ENCODE measurements at places on chromosomes 5 and 9.

- DNase-seq, result no peak
These were observed 202.7 kb downstream of the CD180 start for GRCh38 chr5:66993882-66994281.

GRCh38 chr9:980640-981039 is 4.2 kb downstream of the DMRT3 start:
- no peak for DNase-seq

GRCh38 chr9:124684169-124684568 is 86.9 kb downstream of the NR6A1 start:
- no peak for DNase-seq

DNA sequence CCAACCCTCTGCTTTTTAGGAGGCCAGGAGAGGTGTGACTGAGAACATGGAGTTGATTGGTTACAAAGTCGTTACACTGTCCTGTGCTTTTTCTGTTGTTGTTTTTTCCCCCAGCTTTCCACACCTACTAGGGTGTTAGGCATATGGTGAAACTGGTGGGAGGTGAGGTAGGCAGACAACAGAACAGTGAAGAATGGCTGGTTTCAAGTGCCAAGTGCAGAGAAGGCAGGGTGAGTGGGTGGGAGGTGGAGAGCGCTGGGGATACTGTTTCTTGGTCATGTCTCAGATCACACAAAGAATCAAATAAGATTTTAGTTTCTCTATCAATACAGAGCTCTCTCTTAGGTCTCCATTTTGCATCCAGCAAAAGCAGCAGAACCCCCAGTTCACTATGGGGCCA is 2.2 kb upstream of the SPTAN1 start:
- no peak for DNase-seq

DNA sequence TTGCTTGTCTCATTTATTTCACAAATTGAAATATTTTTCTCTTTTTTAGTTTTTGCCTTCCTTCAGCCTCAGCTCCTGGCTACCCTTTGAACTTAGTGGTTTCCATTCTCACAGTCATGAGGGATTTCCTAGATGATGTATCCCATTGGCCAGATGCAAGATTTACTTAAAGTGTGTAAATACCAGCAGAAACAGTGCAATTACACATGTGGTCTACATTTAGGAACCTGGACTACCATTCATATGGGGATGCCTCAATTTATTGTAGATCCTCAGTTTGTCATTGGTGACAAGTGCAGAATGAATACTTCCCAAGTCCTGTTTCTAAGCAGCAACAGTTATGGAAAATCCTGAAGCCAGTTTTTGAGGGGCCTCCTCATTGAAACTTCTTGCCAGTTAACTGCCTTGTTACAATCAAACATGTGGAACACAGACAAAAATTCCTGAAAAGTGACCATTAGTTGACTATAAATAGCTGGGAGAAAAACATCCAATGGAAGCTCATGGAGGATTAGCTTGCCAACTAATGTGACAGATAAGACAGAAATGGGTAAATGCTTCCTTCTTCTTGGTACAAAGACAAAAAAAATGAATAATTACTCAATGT is 113.6 kb upstream of the FER start:
- DNase-seq, result no peak

GRCh38 chr9:80467632-80468031 is 895.9 kb downstream of the TLE4 start:
- no peak for DNase-seq

DNA sequence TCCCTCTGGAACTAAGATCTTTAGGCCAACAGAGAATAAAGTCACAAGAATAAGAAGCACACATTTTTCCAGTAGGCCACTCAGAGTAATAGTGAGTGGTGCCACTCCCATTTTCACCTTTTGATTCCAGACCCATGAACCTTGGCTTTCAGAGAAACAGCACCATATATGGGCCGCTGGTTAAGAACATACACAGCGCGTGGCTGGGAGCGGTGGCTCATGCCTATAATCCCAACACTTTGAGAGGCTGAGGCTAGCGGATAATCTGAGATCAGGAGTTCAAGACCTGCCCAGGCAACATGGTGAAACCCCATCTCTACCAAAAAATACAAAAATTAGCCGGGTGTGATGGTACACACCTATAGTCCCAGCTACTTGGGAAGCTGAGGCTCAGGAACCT is 15.6 kb upstream of the PTGES start:
- DNase-seq, result no peak

DNA sequence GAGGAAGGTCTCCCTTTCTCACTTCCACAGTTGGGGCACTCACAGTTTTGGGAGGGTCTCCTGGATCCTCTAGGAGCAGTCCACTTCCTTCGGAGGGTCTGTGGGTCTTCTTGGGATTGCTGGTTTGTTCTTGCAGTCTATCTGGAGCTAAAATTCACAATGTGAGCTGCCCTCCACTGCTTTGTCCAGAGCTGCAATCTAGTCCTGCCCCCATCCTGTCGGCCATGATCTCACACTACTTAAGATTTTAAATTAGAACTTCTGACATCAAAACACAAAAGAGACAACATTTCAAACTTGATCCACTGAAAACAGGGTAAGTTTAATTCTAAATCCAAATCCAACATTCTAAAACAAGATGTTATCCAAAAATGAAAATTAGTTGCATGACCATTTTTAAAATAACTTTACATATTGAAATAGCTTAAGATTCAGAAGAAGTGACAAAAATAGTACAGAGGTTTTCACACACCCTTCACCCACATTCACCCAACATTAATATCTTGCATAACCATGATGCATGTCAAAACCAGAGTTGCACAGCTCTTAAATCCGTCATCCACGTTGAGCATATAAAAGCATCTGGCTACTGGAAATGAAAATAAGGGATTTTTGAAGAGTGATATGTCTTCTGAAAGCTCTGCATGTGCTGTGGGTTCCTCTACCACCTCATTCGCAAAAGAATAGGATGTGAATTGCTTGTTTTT is 113.7 kb upstream of the EPB41L4A start:
- no peak for DNase-seq

GRCh38 chr9:133787754-133788025 is 49.5 kb upstream of the SARDH start:
- DNase-seq, result no peak

GRCh38 chr5:52692039-52692438 is 95.7 kb upstream of the ITGA1 start:
- no peak for DNase-seq

GRCh38 chr5:122358372-122358979 is 46.4 kb downstream of the SNCAIP start:
- DNase-seq, result no peak

GRCh38 chr5:36584009-36584875 is 22.2 kb upstream of the SLC1A3 start:
- DNase-seq, result no peak

DNA sequence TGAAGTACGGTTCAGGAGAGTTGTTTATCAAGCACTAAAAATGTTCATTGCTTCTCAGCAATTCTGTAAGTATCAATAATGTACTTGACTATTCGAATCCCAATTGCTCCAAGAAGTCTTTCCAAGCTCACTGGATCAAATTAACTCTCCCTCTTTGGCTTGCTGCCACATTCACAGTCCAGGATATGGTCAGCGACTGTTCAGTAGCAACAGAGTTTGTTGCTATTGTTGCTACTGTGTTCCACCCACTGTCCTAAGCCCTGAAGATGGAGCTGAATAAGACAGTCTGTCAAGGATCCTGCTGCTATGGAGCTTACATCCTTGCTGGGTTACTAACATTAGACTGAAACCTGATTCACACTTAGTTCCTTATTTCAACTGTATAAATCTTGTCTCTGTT is 110.8 kb downstream of the FGF10 start:
- no peak for DNase-seq

- DNase-seq, result no peak
These were observed 26.1 kb downstream of the ZNF510 start for GRCh38 chr9:96751815-96752214.

DNA sequence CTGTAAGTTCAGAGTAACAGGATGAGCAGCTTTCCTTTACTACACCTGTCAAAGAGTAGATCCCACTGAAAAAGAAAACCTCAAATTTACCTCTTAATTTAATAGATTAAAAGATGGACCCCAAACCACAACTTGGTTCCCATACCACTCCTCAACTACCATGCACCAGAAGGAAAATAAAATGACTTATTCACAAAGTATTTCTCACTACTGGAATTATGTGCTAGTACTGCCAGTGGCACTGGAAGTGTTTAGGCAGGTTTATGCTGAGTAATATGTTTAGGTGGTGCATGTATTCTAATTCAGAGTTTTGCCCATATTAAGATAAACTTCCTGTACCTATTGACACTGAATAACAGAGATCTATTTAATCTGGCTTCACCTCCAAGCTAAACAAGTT is 6.6 kb downstream of the PLK2 start:
- no peak for DNase-seq

DNA sequence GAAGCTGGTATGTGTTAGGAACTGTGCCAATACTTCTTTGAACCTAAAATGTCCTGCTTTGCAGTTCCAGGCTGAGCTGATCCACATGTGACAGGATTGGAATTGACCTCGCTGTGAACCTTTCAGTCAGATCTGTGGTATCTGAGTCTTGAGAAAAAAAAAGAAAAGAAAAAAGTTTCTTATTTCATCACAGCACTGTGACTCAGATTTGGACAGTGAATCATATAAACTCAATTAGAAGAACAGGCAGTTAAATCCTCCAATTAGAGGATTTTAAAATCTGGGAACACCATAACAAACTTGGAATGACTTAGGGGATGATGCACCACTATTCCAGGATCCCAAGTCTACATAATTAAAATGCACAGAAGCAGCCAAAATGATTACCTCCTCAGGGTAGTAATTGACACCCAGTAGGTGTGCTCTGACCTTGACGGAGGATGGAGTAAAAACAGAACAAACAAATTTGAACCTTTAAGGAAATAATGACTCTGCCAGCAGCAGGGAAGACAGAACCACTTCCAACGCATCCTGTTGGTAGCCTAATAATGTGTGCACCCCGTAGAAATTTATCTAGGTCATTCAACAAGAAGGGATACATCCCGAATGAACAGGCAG is 57.8 kb upstream of the RAI14 start:
- no peak for DNase-seq

- DNase-seq, result no peak
These were observed 75.4 kb downstream of the NREP start for GRCh38 chr5:111681414-111682120.

- no peak for DNase-seq
These were observed 1489.8 kb upstream of the C9orf72 start for GRCh38 chr9:29063031-29063430.

DNA sequence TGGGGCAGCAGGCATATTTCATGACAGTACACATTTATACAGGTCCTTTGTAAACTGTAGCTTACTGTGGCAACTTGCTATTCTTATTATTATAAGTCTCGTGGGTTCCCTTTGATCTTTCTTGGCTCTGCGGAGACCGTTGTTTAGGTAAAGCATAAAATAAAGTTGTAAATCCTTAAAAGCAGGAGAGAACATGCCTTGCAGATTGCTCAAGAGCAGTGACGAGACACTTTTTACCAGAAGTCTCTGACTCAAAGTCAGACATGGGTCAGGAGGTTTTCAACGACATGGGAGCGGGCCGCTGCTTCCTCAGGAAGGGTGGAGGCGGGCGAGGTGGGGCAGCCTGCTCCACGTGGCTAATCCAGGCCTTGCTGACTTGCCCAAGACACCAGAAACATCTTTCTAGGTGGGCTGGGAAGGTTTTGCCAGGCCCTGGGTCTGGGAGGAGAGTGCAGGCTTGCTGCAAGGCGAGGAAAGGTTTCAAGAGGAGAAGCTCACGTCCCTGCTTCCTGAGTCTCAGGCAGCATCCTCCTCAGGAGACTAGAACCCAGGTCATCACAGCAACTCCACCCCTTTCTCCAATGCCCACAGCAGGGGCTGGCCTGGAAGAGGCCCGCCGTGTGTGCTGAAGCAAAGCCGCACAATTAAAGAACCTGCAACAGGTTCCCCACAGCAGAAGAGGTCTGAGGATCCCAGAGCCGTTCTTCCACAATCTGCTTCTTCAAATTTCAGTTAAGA is 6.5 kb downstream of the TBC1D2 start:
- DNase-seq, result no peak

DNA sequence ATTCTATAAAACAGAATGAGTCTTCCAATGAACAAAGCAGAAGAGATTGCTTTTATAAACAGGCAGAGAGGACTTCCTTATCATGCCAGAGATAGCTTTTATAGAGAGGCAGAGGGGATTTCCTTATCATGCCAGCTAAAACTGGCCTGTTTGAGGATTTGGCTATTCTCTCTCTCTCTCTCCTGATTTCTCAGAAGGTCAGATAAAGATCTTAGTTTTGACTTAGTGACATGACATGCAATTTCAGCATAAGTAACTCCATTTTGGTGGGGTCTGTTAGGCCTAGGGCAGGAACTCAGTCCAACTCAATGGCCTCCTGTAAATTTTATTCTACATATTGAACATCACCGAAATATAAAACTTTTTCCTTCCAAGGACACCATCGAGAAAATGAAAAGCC is 31.5 kb upstream of the DENND4C start:
- no peak for DNase-seq

GRCh38 chr9:123420592-123421111 is 64.7 kb downstream of the CRB2 start:
- no peak for DNase-seq

DNA sequence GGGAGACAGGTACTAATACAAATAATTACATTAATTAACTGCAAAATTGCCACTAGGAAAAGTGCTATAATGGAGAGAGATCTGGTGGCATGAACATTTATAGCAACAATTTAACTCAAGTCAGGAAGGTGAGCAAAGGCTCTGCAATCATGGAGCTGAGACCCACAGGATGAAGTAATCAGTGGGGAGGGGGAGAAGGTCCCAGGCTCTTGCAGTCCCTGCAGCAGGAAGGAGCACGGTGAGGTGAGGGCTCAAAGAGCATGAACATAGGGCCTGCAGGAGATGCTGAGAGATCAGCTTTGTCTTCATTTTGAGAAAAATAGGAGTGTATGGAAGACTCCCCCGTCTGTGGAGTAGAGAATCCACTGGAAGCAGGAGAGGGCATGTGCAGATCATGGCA is 6.5 kb downstream of the PTPN3 start:
- DNase-seq, result no peak

Data from cortex of kidney (tissue), 1 donor.